ENCODE measurements at places on chromosomes 7 and 10. TPM values are rescaled to one million over a fixed set of nuclear protein-coding genes. Genes with fewer than 3 reads are reported as not detected.

Gene PLXDC2
- total RNA-seq = not detected

Gene PRKG1
- total RNA-seq = not detected

Gene NAT16
- not detected for total RNA-seq

Gene ERCC6
- 19.4 TPM for total RNA-seq

Gene UCMA
- total RNA-seq = not detected

GRCh38 chr10:86857128-86857721, 100.2 kb downstream of the MMRN2 start:
- no peak for DNase-seq

GRCh38 chr10:69377933-69378332, 38.8 kb downstream of the TACR2 start:
- DNase-seq = no peak

Gene CBLL1
- 45.7 TPM for total RNA-seq

Gene MRLN
- not detected for total RNA-seq

Gene TDRD1
- 0.10 TPM for total RNA-seq

GRCh38 chr10:102449321-102450123, 1.8 kb downstream of the C10orf95 start:
- peak; percentile 93 for DNase-seq

DNA sequence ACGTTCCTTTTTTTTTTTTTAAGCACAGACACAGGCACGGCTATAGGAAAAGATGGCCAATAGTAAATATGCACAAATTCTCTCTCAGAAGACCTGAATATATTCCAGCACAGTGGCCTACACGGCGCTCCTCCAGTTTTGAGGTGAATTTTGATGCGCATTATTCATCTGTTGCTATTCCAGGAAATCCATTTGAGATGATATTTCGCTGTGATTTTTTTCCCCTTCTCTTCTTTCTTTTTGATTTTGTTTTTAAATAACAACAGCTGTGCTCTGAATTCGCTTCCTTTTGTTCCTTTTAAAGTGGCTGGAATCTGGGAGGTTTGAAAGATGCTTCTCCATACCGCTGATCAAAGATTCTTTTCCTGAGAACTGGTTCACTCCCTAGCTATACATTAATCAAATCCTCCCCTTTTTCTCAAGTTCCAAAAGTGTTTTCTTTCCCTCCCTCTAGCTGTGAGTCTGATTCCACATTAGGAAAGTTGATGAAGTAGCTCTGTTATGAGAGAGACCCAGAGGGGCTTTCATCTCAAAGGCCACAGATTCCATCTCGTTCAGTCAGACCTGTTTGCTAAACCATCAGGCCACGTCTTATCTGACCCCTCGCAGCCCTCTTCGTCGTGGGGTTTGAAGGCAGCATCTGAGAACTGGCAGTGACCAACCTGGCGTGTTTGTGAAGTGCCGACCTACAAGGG, 602.7 kb upstream of the NRP1 start:
- no peak for DNase-seq

DNA sequence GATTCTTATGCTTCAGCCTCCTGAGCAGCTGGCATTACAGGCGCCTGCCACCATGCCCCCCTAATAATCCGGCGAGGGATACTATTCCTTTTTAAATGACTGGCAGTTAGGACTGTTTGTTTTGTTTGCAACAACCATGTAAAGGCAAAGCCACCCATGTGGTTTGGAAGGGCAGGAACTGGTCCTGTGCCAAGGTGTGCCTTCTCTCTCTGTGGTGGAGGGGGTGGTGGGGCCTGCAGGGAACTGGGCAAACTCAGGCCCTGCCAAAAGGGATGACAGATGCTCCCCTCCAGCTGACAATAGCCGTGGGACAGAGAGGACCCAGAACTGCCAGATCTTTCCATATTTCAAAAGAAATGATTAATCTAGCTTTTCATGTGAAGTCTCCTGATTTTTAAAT, 23.5 kb upstream of the WAPL start:
- DNase-seq = no peak

DNA sequence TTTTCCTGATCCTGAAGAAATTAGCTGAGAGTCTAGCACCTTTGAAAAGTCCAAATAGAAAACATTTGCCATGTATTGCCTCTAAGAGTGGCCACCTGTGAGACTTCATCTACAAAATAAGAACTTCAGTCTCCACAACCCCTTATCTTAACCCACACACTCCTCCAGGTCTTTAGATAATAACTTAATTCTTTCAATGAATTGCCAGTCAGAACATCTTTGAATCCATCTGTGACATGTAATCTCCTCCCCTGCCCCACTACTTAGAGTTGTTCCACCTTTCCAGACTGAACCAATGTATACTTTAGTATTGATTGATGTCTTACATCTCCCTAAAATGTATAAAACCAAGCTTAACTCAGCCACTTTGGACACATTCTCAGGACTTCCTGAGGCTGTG, 84.4 kb upstream of the FAM171A1 start:
- no peak for DNase-seq

Gene CTAGE8
- 1.6 TPM for total RNA-seq

- DNase-seq = no peak
Observed at GRCh38 chr10:24589265-24589664, 134.4 kb downstream of the ARHGAP21 start.

DNA sequence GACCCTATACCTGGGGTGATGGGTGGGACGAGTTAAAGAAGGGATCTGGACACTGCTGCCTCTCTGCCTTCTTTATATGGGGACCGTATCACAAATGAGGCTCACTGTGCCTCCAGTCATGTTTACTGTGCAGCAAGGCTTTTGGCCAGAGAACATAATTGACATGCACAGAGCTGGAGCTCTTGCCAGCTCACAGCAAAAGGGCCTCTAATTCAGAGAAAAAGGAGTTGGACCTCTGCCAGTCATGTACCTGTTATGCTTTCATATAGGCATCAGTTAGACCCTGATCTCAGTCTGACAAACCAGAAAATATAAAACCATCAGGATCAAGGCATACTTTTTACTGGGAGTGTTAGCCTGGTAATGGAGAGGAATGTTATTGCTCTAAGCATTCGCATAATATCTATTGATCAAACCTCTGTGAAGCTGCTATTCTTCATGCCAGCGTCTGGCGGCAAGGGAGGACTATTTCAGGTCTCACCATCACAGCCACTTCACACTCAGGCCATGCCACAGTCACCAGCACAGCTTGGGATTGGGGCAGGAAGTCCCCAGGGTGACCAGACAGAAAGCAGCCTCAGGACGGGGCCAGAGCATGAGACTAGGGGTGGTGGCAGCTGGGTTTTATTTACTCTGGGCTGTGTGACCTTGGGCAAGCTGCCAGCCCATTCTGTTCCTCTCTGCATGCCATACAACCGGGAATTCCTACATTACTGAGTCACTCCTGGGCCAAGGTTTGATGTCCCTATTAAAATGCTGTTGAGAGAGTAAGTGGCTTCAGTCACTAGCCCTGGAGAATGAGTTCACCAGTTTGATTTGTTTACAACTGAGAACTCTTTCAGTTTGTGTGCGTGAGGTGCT, 90.1 kb downstream of the NPSR1 start:
- no peak for DNase-seq

Gene OR13A1
- 0.10 TPM for total RNA-seq

Gene SVIL
- 22.6 TPM for total RNA-seq

GRCh38 chr7:123598657-123599056, 3.0 kb upstream of the ASB15 start:
- no peak for DNase-seq

Gene TMEM273
- 12.5 TPM for total RNA-seq

GRCh38 chr10:113057948-113058522, 108.0 kb downstream of the TCF7L2 start:
- no peak for DNase-seq

DNA sequence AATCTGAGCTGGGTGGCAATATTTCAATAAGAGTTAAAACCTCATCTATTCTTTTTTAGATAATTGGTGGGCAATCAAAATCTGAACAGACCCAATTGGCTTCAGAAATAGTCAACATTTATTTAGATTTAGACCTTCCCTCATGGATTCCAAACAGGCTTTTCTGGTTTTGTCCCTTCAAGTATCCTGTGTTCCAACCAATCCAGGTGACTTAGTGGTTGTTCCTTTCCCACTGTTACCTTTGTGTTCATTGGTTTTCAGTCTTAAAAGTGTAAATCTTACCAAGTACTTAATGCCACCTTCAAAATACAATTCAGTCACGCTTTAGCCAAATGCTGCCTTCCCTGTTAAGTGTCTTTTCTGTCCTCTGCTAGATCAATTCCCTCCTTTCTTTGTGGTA, 85.9 kb downstream of the AHR start:
- DNase-seq = no peak

- no peak for DNase-seq
Observed at GRCh38 chr7:84490661-84491060, 296.1 kb upstream of the SEMA3A start.

Gene EPHB6
- total RNA-seq = 28.6 TPM
